CD4-positive, alpha-beta T cell treated with Interleukin-6 for 4 hours (primary cell): ENCODE measurements at places on chromosomes 5 and 9.

DNA sequence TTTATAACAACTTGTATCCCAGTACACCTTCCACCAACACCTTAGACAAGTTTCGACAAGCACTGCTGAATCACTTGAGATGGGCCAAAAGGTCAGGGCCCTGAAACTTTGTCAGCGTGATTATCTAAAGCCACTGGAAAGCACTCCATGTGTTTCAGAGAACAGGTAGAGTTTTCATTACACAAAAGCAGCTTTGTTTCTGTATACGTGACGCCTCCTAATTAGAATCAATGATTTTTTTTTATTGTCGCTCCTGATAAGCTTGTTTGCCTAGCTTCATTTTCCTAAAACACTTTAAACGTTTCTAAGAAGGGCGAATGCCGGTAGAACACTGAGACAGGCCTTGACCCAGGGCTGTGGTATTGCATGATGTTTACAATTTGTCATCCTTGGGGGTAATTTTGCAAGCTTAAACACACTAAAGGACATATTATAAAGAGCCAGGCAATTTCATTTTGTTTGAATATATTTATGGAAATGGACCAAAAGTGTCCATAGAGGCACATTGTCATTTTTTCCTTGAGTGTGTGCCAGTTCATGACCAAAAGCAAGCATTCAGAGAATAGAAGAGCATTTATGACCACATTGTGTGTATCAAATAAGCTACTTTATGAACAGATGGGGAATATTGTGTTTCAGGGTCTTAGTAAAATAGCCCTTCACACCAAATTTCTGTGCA is 193.6 kb downstream of the GLIS3 start:
- DNase-seq: no peak

- no peak for DNase-seq
Observed at GRCh38 chr5:1931604-1932231, 49.0 kb upstream of the IRX4 start.

DNA sequence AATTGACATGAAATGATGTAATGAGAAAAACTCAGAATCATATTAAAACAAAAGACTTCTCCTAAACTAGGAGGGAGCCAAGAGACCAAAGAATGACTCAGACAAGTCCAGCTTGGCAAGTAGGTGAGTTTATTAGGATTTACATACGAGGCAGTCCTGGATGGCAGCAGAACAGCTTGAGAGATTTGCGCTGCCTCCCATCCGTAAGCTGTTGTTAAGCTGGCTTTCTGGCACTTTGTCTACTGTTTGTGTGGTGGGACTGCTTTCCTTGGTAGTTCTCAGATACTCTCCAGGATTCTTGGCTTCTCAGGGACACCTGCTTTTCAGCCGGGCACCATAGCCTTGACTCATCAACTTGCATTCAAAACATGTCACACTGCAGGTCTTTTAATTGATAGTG is 57.6 kb downstream of the COX7C start:
- DNase-seq: no peak

DNA sequence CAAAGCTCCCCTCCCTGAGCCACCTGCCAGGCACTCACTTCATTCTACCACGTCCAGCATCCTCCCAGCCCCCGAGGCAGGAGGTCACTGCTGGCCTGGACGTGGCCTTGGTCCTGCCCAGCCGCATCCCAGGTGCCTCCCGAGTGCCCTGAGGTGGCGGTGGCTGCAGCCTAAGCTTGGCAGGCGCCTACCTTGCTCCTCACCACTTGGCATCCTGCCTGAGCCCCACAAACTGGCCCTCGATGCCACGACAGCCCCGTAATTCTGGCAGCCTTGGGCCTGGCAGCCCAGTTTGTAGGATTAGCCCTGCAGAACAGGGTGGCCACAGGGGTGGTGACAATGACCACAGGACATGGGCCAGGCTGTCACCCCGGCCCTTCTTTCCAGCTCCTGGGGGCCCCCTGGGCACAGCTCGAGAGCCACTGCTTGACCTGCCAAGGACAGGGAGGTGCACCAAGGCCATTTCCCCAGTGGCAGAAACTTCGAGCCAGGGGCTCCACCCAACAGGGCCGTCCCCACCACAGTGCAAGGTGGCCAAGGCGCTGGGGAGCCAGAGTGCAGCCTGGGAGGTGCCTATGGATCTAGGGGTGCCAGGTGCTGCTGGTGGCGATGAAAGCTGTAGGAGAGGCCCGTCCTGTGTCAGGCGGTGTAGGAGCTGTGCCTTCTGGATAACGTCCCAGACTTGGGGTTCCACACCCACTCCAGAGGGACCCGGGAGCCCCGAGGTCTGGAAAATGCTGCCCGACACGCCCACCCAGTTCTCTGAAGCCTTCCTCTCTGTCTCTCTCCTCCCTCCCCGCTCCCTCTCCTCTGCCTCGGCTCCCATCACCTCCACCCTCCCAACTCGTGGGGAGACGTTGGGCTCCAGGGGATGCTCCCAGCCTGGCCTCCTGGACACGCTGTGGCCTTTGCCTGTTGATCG is 18.4 kb downstream of the NKD2 start:
- no peak for DNase-seq

DNA sequence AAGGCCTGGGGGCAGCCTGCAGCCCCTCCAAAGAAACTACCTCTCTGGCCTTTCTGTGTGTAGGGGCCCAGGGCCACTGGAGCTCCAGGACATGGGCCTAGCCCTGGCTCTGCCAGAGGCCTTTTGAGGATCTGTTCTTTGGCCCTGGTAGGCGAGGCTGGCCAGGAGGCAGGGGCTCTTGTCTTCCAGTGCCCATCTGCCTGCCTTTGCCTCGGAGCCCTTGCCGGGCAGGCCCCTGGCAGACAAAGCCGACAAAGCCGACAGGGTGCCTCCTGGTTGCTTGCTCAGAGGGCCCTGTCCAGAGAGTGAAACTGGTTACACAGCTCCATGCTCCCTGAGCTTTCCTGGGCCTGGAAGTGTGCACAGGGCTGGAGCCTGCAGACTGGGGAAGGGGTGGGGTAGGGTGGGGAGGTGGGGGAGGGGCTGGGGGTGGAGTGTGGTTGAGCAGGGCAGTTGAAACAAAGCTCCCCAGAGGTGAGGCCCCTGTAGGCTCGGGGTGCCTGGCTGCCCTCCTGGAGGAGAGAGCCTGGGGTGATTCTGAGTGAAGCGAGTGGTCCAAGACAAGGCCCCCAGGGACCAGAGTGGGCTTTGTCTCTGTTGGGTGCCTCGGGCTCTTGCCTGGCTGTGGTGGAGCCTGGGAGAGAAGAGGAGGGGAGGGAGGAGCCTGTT is 29.3 kb downstream of the PTPA start:
- DNase-seq: peak; percentile 37

DNA sequence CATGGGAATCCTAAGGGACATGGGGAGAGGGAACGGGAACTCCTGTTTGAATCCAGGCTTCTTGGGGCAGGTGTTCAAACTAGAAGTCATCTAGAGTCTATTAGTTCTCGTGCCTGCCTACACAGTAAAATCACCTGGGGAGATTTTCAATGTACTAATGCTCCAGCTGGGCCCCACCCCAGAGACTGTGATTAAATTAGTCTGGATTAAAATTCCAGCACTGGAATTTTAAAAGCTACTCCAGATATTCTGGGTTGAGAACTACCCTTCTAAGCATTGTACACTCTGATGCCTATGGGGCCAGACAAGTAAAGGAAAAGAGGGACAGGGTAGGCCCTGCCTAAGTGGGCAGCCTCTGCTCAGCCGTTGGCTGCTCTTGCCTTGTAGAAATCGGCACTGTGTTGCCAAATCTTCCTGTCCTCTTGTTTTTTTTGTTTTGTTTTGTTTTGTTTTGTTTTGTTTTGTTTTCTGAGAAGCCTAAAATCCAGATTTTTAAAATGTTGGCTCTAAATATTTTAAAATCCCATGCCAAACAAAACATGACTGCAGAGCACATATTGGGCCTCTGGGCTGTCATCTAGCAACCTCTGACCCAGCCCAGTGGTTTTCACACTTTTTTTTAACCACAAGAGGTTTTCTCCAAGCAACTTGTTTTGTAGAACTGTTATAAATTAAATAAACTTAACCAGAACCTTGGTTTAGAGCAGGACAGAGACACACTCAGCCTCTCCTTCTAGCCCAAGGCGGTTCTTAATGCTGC is 29.0 kb downstream of the ADRB2 start:
- DNase-seq: no peak
